Osteocyte (in vitro differentiated cells): ENCODE measurements at places on chromosomes 5 and 9. TPM values are rescaled to one million over a fixed set of nuclear protein-coding genes. Genes with fewer than 3 reads are reported as not detected.

GRCh38 chr5:96292582-96293247 lies 140.3 kb downstream of the PCSK1 start:
- peaks cover 2% of the 10 kb centered on the region for H3K36me3 ChIP-seq
- no peak for DNase-seq
- H3K4me1 ChIP-seq: peaks cover 60% of the 10 kb centered on the region
- no peaks in the 10 kb centered on the region for H3K27me3 ChIP-seq
- H3K4me3 ChIP-seq: no peak overlapping the region

DNA sequence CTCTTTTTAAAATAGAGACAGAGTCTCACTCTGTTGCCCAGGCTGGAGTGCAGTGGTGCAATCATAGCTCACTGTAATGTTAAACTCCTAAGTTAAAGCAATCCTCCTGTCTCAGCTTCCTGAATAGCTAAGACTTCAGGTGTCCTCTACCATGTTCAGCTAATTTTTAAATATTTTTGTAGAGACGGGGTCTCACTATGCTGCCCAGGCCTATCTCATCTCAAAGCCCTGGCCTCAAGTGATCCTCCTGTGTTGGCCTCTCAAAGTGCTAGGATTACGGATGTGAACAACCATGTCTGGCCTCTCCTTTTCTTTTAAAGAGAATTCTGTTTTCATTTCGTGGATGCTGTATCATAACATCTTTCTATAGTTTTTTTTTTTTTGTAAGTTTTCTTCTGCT lies 11.7 kb downstream of the STX17 start:
- no peaks in the 10 kb centered on the region for H3K4me1 ChIP-seq
- no peaks in the 10 kb centered on the region for H3K27me3 ChIP-seq
- H3K36me3 ChIP-seq: peaks cover 57% of the 10 kb centered on the region
- H3K27ac ChIP-seq: no peak overlapping the region
- no peak for DNase-seq
- no peak overlapping the region for H3K4me3 ChIP-seq

- H3K4me1 ChIP-seq: peaks cover 33% of the 10 kb centered on the region
- DNase-seq: no peak
- peaks cover 3% of the 10 kb centered on the region for H3K27me3 ChIP-seq
- no peaks in the 10 kb centered on the region for H3K36me3 ChIP-seq
Measured at GRCh38 chr9:94675008-94675881, 35.9 kb upstream of the FBP1 start.

- H3K4me3 ChIP-seq: no peak overlapping the region
- DNase-seq: no peak
- H3K27ac ChIP-seq: no peak overlapping the region
- H3K4me1 ChIP-seq: peaks cover 15% of the 10 kb centered on the region
Measured at GRCh38 chr5:172823840-172824362, 10.2 kb upstream of the ERGIC1 start.

- H3K27me3 ChIP-seq: no peaks in the 10 kb centered on the region
- H3K36me3 ChIP-seq: peaks cover 28% of the 10 kb centered on the region
- H3K4me3 ChIP-seq: no peak overlapping the region
- DNase-seq: peak; percentile 59
- no peaks in the 10 kb centered on the region for H3K4me1 ChIP-seq
- H3K27ac ChIP-seq: no peak overlapping the region
Measured at GRCh38 chr9:125965477-125965876, 218.3 kb downstream of the PBX3 start.

DNA sequence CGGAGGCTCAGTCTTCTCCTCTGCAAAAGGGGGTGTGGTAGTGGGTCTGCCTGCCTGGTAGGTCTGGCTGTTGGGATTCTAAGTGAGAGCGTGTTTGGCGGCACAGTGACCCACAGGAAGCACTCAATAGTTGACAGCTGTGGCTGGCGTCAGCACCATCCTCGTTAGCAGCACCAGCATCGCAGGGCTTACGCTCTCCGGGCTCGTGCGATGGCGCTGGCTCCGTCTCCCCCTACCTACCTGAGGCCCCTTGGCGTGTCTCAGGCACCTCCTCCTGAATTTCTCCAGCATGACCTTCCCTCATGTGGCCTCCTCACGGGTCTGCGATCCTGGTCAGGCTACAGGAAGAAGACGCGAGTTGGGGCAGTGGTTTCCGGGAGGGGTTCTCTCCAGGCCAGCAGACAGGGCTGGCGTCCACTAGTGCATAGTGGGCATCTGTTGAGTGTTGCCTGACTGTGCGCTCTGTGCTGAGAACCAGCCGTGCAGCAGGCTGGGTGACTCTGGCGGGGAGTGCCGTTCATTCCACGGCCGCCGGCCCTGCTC lies 66.9 kb downstream of the HMCN2 start:
- H3K4me1 ChIP-seq: peaks cover 7% of the 10 kb centered on the region
- H3K27ac ChIP-seq: no peak overlapping the region
- peaks cover 48% of the 10 kb centered on the region for H3K27me3 ChIP-seq
- no peaks in the 10 kb centered on the region for H3K36me3 ChIP-seq
- no peak overlapping the region for H3K4me3 ChIP-seq
- DNase-seq: no peak

GRCh38 chr9:6838158-6838557 lies 80.4 kb downstream of the KDM4C start:
- H3K4me3 ChIP-seq: no peak overlapping the region
- no peak overlapping the region for H3K27ac ChIP-seq
- no peaks in the 10 kb centered on the region for H3K27me3 ChIP-seq

GRCh38 chr5:151154931-151155774 lies 2.4 kb downstream of the ANXA6 start:
- no peaks in the 10 kb centered on the region for H3K36me3 ChIP-seq
- peak overlapping the region; percentile 91 for H3K27ac ChIP-seq
- no peaks in the 10 kb centered on the region for H3K27me3 ChIP-seq

- H3K4me1 ChIP-seq: peaks cover 2% of the 10 kb centered on the region
- no peaks in the 10 kb centered on the region for H3K36me3 ChIP-seq
- H3K4me3 ChIP-seq: no peak overlapping the region
- no peak overlapping the region for H3K27ac ChIP-seq
- peaks cover 36% of the 10 kb centered on the region for H3K27me3 ChIP-seq
Measured at GRCh38 chr5:1886846-1887587, 4.3 kb upstream of the IRX4 start.

GABBR2 gene
- total RNA-seq: not detected in 2 replicates

INSL4 gene
- total RNA-seq: not detected in 2 replicates

ZFP37 gene
- 5.9 and 7.0 TPM in 2 replicates for total RNA-seq

HDHD3 gene
- total RNA-seq: 12.2 and 12.7 TPM in 2 replicates
